Body of pancreas (tissue), 4 donors: ENCODE measurements at places on chromosomes 2 and 18.

DNA sequence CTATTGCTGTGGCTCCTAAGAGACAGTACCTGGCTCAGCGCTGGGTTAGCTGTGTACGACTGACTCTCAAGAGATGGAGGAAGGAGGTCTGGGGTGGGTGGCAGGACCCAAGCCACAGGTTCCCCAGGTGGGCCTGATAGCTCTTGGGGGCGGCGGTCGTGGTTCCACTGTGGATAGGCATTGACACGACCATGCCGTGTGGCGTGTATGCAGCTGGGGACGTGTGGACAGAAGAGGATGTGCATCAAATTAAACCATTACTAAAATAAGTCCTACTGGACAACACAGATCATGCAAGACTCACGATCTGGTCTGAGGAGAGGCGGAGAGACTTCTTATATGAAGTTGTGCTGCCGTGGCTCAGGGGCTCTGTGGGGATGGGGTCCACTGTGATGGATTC is 78.1 kb downstream of the EMILIN2 start:
- DNase-seq, result no peak

GRCh38 chr18:47719096-47719780 is 211.2 kb downstream of the SMAD2 start:
- no peak for DNase-seq

DNA sequence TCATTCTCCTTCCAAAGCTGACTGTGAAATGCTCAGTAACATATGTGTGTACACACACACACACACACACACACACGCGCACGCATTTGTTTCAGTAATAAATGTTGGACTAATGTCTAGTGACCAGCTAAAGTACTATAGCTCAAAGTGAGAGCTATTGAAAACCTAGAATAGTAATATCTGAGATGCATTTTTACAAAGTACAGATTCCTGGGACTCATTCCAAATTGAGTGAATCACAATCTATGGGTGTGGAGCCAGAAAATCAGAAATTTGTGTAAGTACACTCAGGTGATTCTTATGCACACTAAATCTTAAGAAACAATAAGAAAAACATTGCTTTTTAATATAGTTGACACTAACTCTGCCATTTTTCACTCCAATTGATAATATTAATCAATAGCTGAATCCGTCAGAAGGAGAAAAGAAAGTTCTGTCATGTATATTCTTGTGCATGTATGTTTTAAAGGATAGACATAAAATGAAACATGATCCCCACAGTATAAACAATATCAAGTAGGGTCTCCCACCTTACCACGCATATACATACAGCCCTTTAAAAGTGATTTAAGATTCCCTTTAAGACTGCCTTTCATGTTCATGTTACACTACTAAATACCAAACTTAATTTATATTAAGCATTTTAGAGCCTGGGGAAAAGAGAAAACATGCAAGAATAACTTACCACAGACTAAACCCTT is 123.5 kb downstream of the ATAD2B start:
- no peak for DNase-seq

GRCh38 chr2:43152741-43153647 is 73.4 kb downstream of the ZFP36L2 start:
- no peak for DNase-seq

DNA sequence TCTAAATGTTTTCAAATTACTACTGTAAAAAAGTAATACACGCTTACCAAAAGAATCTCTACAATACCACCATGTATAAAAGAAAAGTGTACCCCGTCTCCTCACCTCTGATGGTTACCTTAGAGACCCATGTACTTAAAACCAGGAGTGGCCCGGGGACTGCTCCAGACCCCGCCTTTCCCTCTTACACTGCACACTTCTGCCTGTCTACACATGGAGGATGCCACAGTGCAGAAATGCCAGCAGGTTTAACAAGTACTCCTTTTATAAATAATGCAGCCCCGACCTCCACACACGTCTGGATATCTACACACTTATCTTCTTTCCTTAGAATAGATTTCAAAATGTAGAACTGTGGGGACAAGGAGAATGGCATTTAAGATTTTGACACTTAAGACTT is 5.3 kb downstream of the HDAC4 start:
- no peak for DNase-seq

GRCh38 chr2:98883780-98884211 is 52.2 kb downstream of the CRACDL start:
- DNase-seq, result no peak

- no peak for DNase-seq
These were observed 42.9 kb downstream of the EIPR1 start for GRCh38 chr2:3334392-3335345.

- no peak for DNase-seq
These were observed 65.8 kb upstream of the RIOK3 start for GRCh38 chr18:23387265-23387664.

GRCh38 chr18:9706081-9706935 is 1.8 kb upstream of the RAB31 start:
- no peak for DNase-seq

DNA sequence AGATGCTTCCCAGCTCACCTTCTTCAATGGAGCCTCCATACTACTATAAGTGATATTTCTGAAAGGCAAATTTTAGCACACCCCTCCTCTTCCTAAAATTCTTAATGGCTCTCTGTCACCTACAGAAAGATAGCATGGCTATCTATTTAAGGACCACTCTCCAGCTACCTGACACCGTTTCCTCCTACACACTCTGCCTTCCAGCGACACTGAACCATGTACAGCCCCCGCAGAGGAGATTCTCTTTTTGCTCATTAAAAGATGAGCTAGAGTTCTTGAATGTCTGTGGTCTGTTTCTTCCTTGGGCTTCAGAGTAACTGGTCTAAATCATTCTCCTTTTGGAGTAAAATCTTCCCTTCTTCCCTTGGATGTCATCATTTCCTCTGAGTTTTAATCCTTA is 38.4 kb upstream of the GAREM1 start:
- no peak for DNase-seq

DNA sequence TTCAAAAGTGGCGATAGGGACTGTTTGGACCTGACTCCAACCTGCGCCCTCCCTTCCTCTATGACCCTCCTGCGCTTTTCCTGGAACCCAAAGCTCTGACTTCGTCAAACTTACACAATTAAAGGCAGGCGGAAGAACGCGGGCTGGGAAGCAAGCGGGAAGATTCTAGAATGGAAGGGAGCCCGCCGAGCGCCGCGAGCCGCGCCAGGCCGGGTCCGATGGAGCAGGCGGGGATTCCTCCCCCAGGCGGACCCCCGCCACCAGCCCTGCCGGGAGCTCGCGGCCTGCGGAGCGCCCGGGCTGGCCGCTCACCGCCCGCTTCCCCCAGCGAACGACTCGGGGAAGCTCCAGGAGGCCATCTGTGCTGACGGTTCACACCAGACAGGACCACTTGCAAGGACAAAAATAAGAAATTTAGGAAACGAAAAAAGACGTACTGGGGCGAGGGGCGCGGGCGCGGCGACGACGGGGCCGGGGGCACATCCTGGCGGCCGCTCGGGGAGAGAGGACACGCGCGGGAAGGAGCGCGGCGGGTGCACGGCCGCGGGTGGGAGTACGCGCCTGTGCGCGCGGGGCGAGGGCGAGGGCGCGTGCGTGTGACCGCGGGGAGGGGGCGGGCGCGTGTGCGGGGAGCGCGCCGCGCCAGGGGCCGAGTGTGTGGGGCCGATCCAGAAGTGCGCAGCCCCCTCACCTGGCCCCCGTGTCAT is 1.1 kb upstream of the SALL3 start:
- DNase-seq, result no peak

- DNase-seq, result no peak
These were observed 135.3 kb downstream of the PTGR3 start for GRCh38 chr18:75073654-75074053.

DNA sequence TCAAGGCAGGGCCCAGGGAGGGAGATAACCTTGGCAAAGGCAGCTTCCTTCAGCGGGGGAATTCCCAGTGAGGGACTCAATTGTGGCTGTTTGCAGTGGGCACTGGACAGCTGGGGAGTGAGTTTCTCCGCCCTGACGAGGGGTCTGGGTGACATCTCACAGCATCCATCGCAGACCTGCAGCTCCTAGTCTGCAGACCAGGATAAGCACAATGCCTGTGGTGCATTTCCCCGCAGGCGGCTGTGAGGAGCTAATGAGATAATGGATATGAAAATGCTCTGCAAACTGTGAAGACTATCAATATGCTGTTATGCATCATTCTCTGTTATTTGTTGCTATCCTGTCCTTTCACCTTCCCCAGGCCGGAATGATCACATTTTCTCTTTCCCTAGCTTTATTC is 30.0 kb upstream of the CYP1B1 start:
- DNase-seq, result no peak

DNA sequence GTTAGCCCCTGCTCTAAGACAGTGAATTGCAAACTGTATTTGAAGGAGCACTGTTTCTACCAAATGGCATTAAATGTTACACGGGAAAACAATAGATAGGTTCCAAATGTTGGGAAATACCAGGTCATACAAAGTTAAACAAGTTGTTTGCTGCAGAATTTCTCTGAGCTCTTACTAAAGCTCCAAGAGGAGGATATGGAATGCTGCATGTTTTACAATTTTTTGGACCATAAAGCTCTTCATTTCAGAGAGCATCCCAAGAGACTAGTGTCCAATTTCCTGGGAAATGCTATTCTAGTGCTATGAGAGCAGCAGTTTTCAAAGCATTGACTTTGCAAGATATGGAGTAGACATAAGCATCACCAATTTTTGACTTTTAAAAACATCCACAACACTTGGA is 155.6 kb upstream of the CCDC68 start:
- DNase-seq, result no peak

DNA sequence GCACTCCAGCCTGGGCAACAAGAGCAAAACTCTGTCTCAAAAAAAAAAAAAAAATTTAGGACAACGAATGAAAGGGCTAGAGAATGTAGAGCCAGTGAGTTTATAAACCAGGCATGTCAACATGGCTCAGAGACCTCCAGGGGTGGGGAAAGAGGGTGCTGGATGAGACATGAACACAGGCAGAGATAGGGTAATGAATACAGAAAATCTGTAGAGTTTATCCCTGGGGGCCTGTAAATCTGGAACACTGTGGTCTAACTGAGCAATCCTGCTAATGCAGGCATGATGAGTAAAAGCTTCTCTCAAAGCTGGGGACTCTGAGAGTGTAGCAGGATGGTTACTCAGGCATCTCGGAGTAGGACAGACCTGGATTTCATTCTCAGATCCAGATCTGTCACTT is 59.2 kb upstream of the IGFBP2 start:
- DNase-seq, result no peak
